ENCODE measurements at places on chromosomes 2 and 18.
A peak's percentile ranks its signal among the peaks of the same experiment; 100 is the strongest.

DNA sequence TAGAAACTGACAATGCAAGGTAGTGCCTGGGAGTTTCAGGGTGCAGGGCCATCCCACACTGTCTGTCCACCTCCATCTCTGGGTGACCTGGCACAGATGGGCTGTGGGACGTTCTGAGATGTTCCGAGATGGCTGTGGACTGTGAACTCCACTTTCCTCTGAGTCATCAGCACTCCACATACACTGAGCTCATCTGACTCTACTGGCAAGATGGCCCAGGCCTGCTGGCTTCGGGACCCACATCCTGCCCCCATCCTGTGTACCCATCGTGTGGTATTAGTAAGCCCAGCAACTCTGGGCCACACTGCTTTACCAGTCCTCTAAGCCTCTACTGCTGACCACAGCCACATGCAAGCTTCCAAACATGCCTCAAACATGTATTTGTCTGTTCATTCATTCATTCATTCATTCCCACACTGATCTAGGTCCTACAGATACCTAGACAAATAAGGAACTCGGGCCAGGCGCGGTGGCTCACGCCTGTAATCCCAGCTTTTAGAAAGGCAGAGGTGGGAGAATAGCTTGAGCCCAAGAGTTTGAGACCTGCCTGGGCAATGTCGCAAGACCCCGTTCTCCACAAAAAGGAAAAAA is 124.8 kb upstream of the CXCR4 start:
- peak; percentile 29 for DNase-seq

GRCh38 chr2:186365406-186365805 is 120.7 kb upstream of the ZC3H15 start:
- no peak for DNase-seq

GRCh38 chr2:217913436-217913835 is 89.4 kb downstream of the TNS1 start:
- no peak for DNase-seq

DNA sequence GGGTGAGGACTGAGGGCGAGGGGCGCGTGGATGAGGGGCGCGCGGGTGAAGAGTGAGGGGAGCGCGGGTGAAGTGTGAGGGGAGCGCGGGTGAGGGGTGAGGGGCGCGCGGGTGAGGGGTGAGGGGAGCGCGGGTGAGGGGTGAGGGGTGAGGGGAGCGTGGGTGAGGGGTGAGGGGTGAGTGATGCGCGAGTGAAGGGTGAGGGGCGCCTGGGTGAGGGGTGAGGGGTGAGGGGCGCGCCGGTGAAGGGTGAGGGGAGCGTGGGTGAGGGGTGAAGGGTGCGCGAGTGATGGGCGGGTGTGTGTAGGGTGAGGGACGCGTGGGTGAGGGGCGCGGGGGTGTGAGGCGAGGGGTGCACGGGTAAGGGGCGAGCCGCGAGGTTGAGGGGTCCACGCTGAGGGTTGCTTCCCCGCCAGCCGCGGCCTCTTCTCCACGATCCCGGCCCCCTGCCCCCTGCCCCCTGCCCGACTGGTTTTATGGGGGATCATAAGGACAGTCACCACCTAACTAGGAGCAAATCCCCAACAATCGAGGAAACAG is 1.1 kb upstream of the SLC66A2 start:
- DNase-seq, result no peak

DNA sequence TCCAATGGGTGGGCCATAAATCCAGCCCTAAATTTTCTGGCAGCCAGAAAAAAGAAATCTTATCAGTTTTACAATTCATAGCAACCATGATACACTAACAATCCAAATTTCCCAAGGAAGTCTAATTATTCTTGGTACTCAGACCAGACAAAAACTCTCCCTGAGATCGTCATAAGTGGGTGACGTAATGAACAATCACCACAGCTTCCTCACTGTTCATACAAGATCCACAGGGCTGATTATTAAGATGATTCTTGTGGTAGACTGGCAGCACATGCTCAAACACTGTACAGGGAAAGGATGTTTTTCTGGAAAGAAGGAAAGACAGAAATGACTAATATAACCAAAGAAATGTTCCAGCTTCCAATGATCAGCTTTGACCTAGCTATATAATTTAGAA is 178.3 kb upstream of the CRIM1 start:
- DNase-seq, result no peak

DNA sequence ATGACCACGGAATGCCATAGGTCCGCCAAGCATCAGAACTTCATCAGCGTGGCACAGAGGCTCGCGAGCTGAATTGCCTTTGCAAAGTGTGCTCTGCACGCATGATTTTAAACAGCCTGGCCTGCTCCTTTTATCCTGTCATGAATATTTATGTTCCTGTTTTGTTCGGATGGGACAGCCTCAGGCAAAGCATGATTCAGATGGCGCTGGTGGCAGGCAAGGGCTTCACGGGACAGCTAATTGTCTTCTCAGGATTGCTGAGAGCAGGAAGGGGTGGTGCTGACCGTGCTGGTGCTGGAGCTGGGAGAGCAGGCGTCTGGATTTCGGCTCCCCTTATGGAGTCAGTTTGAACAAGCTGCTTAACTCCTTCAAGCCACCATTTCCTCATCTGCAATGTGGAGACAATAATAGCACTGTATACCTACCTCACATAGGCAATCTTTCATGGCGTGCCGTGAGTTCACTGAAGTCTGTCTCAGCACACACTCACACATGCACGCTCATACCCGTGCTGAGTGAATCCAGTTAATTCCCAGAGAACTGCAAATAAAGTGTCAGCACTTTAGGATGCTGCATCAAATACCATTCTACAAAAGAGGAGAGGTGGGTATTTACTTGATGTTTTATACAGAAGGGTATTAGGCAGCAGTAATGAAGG is 79.7 kb upstream of the APCDD1 start:
- DNase-seq, result no peak

DNA sequence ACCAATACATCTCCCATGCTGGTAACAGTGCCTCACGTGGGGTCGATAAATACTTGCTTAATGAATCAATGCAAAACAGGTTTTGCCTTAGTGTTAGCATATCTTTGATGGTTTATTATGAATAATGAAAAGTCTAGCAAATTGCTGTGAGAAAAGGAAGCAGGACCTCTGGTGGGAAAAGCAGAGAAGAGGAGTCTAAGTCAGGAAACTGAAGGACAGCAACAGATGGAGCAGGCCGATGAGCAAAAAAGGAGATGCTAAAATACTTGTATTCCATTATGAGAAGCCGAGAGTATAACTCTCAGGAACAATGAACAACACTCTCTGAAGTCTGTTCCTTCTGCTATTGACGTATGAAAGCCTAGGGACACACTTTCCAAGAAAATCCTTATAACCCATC is 555.2 kb upstream of the KLHL29 start:
- no peak for DNase-seq

- DNase-seq, result no peak
Observed at GRCh38 chr2:46925474-46926351, 10.1 kb upstream of the MCFD2 start.

DNA sequence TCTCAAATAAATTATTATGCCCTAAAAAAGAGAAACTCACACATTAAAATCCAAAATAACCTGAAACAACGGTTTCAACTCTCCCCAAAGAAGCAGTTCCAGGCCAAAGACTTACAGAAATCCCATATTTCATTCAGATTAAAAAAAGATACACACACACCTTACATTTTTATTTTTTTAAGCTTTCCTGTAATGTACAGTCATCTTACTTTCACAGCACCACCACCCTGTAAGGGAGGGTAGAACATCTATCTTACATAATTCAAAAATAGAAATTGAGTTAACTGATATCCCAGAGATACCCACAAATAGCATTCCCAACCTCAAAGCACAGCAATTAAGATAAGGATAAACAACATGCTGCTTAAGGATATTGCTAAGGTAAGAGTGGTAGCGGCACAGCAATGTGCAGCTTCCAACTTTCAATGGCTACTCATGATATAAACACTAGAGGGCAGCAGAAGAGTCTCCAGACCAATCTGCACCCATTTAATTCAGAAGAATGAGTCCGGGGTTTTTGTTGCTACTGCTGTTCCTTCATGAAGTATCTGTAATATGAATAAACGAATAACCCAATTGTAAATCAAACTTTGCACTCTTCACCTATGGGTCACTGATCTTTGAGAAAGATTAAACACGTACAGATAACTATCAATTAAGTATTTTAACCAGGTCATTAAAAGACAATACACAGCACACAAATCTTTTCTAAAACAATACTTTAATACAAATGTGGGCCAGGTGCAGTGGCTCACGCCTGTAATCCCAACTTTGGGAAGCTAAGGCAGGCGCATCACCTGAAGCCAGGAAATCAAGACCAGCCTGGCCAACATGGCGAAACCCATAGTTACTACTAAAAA is 11.3 kb downstream of the GFPT1 start:
- no peak for DNase-seq

- no peak for DNase-seq
Observed at GRCh38 chr2:178910005-178910404, 102.8 kb upstream of the TTN start.

GRCh38 chr2:195395362-195395761 is 261.7 kb upstream of the SLC39A10 start:
- no peak for DNase-seq

GRCh38 chr2:48316753-48317750 is 212.9 kb upstream of the STON1 start:
- DNase-seq, result no peak

- no peak for DNase-seq
Observed at GRCh38 chr18:15198116-15198389, 450.1 kb downstream of the ANKRD30B start.

DNA sequence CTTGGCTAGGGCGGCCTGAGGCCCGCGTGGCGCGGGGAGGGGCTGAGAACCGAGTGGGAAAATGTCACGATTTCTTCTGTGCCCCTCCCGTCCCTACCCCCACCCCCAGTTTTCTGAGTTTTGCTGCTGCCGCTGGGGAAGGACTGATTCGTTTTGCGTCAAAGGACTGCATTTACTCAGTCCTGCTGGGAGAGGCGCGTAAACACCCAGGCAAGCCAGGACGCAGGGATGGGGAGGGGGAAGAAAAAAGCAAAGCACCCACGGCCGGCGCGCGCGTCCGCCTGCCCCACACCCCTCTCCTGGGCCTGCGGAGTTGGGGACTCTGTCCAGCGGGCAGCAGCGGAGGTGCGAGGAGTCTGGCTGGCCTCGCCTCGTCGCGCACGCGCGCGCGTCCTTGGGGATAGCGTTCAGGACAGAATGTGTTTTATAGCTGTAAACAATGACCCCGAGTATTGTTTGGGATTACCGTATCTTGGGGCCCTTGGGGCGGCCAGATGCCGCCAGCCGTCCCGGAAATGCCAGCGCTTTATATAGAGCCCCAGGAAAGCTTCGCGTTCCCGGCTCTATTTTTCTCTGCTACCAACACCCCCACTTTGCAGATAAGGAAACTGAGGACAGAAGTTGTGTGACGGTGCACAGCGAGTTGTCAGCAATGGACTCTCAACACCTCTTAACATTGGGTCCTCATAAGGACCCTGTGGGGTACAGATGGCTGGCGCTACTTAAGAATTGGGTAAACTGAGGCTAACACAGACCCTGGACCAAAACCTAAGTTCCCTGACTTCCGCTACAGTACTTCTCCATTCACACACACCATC is 1.7 kb upstream of the FOSL2 start:
- DNase-seq, result no peak

- no peak for DNase-seq
Observed at GRCh38 chr2:43265001-43265400, 38.6 kb upstream of the ZFP36L2 start.

GRCh38 chr2:12498704-12499103 is 218.0 kb upstream of the TRIB2 start:
- no peak for DNase-seq

DNA sequence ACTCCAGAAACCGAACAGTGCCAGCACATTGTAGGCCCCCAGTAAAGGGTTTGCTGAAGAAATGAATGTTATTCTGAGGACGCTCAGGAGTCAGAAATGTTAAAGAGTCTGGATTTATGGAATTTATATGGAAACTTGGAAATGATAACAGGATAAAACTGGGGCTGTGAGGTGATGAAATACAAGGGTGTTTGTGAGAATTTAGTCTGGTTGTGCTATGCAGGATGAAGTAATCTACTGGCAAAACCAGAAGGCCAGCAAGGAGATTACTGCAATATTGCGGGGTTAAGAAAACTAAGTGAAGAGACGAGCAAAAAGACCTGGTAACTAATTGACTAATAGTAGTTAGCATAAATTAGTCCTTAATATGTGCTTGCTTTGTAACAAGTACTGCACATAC is 467.8 kb downstream of the ZEB2 start:
- no peak for DNase-seq

DNA sequence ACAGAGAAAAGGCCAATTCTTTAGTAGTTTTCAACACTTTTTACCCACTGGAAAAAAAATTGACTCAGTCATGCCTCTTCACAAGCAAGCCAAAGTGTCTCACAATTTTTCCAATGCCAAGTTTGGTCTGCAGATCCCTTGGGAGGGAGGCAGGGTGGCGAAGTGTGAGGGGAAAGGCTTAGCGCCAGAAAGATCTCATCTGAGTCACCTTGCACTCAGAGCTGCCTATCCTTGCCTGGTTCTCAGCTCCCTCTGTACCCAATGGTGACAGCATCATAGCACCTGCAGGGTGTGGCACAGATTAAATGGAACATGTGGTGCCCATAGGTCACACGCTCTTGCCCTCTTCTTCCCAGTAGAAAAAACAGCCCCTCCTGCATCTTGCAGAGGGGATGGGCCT is 55.2 kb upstream of the GYPC start:
- DNase-seq, result no peak

DNA sequence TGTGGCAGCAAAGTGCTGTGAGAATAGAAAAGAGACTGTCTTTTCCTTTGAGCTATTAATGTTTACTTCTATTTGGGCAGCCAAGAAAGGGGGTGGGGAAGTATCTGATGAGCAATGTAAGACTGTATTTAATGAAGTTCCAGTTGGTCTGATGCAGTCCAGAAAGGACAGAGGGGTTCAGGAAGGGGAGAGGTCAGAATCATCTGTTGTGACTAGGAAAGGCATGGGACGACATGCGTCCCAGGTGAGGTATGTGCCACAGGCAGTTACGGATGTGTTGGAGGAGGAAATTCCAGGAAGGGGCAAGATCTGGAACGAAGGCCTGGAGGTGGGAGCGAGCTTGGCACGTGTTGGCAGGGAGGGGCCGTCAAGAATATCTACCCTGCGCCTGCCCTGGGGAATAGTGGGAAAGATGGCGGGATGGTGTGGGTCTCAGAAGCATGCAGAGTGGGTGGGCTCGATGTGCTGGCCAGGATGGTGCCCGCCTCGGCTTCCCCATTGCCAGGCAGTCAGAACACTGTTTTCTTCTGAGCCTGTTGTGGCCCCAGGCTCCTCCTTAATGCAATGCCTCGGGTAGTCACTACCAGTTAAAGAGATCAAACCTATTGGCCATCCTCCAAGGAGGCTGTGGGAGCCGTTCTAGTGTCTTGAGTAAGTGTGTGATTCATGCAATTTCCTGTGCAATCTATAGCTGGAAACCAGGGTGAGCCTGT is 57.8 kb upstream of the TXNDC2 start:
- no peak for DNase-seq

Measured in activated CD8-positive, alpha-beta memory T cell treated with anti-CD3 and anti-CD28 coated beads for 4 hours (primary cell).